ENCODE measurements at places on chromosomes 1 and 21.
A peak's percentile ranks its signal among the peaks of the same experiment; 100 is the strongest.

DNA sequence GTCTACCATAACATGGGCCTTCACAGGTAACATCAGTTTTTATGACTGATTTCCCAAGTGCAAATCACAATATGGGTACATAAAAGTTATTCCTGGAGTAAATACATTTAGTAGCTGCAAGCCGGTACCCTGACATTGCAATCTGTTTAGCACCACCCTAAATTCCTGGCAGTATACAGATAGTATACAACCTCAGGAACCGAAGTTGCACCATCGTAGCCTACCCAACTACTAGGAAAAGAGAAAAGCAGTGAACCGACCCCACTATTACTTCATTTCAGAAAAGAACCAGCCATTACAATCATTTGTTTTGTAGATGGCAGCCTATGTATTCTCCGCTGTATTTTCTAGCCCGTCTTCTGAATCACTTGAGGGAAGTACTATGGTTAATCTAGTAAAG lies 1.1 kb downstream of the ADIPOR1 start:
- DNase-seq, result no peak

DNA sequence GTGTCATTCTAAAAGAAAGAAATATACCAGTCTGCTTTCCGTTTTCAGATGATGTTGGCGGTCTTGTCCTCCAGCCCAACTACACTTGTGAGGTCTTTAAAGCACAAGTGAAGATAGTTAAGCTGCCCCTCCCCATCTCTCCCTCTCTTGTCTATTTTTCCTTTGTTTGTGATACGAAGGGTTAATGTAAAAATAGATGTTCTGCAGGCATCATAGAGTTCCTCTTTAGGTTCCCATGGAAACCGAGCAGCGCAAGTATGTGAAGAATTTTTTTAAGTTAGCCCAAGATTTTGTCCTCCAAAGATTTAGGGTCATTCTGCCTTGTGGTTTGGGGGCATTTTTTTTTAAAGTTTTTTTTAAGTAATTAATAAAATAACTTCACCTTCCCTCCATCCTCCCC lies 232.4 kb upstream of the AJAP1 start:
- DNase-seq, result no peak

DNA sequence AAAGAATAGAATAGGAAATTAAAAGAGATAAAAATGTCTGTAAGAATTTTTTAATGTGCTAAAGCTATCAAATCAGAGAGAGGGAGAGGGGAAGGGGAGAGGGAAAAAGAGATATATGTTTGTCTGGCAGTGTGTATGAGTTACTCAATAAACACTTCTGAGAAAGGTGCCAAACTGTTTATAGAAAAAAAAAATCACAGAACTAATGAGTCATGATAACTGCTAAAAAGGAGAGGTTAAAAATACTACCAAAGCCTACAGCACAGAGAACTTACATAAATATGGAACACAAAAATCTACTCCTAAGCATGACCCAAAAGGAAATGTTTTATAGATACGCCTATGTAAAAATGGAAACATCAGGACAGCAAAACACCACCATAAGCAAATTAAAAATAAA lies 45.4 kb downstream of the SELENOF start:
- no peak for DNase-seq

DNA sequence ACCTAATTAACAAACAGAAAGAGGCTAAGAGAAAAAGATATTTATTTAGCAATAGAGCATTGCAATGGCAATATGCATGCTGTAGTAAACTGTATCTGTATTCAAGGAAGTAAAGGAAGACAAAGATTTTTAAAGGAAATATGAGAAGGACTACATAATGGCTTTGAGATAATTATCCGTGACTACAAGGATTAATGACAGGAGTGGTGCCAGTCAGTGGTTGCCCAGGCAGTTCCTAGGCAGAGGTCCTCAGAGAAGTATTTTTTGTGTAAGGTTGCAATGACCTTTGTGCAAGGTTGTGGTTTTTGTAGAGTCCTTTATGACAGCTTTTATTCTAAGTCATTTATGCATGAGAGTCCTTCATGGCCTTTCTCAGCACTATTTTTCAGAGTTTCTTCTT lies 711.1 kb upstream of the CHRM3 start:
- DNase-seq, result no peak

DNA sequence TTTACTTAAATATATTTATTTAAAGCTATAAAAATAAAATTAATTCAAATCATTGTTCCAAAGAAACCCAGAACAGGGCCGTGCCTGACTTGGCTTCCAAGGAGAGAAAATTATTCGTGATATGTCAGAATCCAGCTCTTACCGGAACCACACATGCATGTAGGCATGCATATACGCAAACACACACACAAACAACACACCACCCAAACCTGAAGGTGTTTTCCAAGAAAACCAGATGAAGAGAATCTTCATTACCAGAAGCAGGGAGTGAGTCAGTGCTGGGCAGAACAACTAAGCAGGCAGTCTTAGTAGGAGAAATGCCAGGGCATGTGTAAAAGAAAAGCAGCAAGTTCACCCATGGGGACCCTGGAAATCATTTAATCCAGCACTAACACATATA lies 432.0 kb upstream of the BEND5 start:
- DNase-seq, result no peak

GRCh38 chr1:13583595-13583965 lies at the start of gene PDPN:
Gene PDPN, plus strand, starts transcription at chr1:13583832. Its CDS starts 202 bp downstream, at chr1:13584034.
- no peak for DNase-seq

GRCh38 chr21:44303490-44303981 lies 3.7 kb downstream of the PFKL start:
- DNase-seq, result peak; percentile 56

- peak; percentile 90 for DNase-seq
These were observed 22.6 kb downstream of the ETNK2 start for GRCh38 chr1:204128964-204129896.

- DNase-seq, result no peak
These were observed 950 bp upstream of the LRP8 start for GRCh38 chr1:53328541-53329499.

- DNase-seq, result no peak
These were observed 25.1 kb downstream of the POFUT2 start for GRCh38 chr21:45262616-45263015.

DNA sequence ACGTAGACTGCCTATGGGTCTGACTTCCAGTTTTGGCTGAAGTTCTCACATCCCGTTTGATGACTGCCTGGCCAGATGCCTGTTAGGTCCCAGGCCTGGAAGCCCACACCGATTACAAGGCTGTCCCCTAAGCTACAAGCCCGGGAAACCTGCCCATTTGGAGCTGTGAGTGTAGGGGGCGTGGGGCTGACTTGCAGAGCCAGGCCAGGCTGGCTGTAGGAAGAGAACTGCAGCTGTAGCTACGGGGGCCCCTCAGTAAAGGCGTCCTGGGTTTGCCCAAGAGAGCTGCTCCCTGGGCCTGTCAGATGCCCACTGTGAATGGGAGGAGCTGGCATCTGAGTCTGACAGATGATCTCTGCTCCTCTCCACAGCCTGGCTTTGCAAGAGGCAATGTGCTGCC lies 199.7 kb downstream of the CAMTA1 start:
- no peak for DNase-seq

GRCh38 chr1:24319962-24320361 lies 805 bp downstream of the GRHL3 start:
- no peak for DNase-seq
